ENCODE measurements at places on chromosomes 16 and 17. TPM values are rescaled to one million over a fixed set of nuclear protein-coding genes. Genes with fewer than 3 reads are reported as not detected.

WNT9B gene
- 0.21 TPM for polyA plus RNA-seq

HBQ1 gene
- 17.1 TPM for polyA plus RNA-seq

KRTAP4-9 gene
- polyA plus RNA-seq: not detected

CDH1 gene
- polyA plus RNA-seq: 119 TPM

RCVRN gene
- not detected for polyA plus RNA-seq

B9D1 gene
- 74.8 TPM for polyA plus RNA-seq

SOST gene
- polyA plus RNA-seq: 0.08 TPM

HP gene
- polyA plus RNA-seq: not detected

PHB1 gene
- 597 TPM for polyA plus RNA-seq

NPIPB8 gene
- 0.09 TPM for polyA plus RNA-seq

SLC9A5 gene
- 11.6 TPM for polyA plus RNA-seq

ACSM5 gene
- not detected for polyA plus RNA-seq

MYH2 gene
- polyA plus RNA-seq: 2.7 TPM

HSPB9 gene
- polyA plus RNA-seq: 0.27 TPM

ATP2C2 gene
- 1.2 TPM for polyA plus RNA-seq

LGALS9B gene
- not detected for polyA plus RNA-seq

DPEP2 gene
- not detected for polyA plus RNA-seq

UQCRC2 gene
- polyA plus RNA-seq: 94.4 TPM

SYNGR2 gene
- polyA plus RNA-seq: 139 TPM

NPIPB9 gene
- 0.42 TPM for polyA plus RNA-seq

LPCAT2 gene
- polyA plus RNA-seq: 2.2 TPM

CMTM2 gene
- polyA plus RNA-seq: not detected

TUBB3 gene
- 393 TPM for polyA plus RNA-seq

MSRB1 gene
- polyA plus RNA-seq: 51.4 TPM

CNTNAP4 gene
- not detected for polyA plus RNA-seq

MC1R gene
- polyA plus RNA-seq: 4.3 TPM

NPIPA8 gene
- 4.8 TPM for polyA plus RNA-seq

PABPN1L gene
- polyA plus RNA-seq: not detected

KIFC3 gene
- 2.1 TPM for polyA plus RNA-seq
